Activated CD8-positive, alpha-beta memory T cell treated with anti-CD3 and anti-CD28 coated beads for 1 hour (primary cell): ENCODE measurements at places on chromosomes 6 and 20.

DNA sequence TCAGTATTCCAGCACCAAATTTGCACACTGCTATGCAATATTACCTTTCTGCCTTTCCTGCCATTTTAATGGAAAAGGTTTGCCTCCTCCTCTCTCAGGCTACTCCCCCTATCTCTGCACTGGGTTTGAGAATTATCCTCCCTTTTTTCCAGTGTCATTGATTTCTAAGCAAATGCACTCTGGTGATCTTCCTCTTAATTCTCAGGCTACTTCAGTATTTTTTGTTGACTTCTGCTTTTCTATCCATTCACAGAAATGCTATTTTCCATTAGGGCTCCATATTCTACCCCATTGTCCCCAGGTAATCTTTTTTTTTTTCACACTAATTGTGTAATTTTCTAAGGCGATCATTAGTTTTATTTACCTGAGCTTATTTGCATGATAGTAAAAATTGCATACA lies 144.0 kb downstream of the GJA1 start:
- no peak for DNase-seq

DNA sequence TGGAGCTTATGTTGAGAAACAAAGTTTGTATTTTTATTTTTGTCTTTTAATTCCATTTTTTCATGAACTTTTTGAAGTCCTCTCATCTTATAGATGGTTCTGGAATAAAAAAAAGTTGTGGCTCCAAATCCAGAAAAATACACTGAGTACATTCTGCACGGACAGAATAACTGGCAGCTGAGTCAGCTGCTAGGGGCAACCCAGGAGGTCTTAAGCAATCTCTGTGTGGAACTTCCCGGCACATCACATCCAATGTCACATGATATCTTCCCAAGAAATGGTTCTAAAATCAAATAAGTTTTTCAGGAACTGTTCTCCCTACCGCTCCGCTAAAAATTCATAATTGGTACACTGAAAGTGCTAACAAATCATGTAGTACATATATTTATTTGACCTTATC lies 29.8 kb downstream of the SLC13A3 start:
- no peak for DNase-seq

DNA sequence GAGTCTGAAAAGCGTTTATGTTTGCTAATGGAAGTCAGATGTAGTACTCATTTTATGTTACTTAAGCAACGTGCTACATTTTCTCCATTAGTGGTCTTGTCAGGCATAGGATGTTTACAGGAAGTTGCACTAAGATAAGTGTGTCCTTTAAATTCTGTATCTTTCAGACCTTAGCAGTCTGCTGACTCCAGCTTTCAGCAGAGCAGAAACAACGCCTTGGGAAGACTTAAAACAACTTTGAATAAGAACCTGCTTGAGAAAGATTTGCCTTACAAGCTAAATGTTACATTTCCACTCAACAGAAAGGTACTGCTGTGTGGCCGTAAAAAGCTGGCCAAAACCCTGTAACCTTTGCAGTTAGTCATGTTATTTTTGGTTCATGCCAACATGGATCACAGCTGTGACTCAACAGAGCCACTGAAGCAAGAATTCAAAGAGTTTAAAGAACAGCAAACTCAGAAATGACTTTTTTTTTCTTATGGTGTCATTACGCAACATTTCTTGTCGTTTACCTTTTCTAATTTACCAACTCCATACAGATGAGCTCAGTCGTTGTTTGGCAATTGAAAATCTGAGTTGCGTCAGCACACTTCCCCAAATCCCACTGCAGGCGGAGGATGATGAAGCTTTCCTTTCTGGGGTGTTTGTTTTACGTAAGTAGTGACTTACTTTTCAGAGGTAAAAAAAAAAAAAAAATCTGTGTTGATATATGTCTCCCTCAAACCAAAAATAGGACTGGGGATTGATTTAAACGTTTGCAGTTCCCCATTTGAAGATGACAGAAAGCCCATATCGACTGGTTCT lies 27.9 kb upstream of the BMP6 start:
- DNase-seq: no peak

DNA sequence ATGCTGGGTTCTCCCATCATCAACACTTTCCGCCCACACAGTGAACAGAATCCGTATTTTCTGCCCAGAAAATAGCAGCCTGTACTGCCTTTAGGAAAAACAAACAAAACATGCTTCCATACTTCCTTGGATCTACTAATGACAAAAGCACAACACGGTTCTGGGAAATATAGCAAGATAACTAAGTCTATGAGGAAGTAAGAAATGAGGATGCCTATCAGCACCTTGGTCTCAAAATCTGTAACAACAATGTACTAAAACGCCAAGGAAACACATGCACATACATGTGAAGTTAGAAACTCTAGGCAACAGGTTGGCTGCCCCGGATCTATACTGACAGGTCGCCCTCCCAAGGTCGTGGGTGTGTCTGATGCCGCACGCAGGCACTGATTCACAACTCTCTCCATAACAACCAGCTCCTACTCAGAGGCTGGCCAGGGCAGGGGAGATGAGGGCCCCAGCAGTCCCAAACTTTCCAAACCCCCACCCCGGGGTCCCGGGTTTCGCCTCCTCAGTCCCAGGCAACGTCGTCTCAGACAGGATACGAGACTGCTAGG lies 710 bp downstream of the BTBD9 start:
- peak; percentile 46 for DNase-seq

- no peak for DNase-seq
These were observed 11.0 kb downstream of the FAM135A start for GRCh38 chr6:70424291-70424690.

DNA sequence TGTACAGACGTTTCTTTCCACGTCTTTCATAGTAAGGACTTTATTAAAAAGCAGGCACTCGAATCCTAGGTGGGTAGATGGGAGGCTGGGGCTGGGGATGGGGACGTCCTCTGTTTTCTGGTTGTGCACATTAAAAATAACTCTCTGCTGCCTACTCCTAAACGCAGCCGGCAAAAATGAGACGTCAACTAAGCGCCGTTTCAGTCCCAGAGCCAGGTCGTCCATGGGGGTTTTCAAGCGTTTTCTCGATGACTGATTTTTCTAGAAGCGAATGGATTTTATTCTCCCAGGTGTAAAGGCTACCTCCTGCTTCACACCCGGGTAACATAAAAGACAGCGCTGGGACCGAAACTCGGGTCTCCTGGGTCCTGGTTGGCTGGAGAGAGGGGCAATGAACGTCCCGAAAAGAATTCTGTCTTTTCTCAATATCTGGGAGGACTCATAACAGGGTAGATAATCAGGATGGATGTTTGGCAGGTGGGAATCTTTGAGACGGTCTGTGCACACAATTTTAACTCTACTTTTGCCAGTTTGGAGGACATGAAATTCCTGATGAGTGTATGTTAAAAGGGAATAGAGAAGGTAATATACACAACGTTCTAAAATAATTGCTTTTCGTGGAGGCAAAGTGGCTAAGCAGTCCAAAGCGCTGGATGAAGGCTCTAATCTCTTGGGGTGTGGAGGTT lies 25.2 kb downstream of the GPX6 start:
- DNase-seq: no peak

GRCh38 chr6:68735866-68736265 lies 100.8 kb downstream of the ADGRB3 start:
- DNase-seq: no peak

DNA sequence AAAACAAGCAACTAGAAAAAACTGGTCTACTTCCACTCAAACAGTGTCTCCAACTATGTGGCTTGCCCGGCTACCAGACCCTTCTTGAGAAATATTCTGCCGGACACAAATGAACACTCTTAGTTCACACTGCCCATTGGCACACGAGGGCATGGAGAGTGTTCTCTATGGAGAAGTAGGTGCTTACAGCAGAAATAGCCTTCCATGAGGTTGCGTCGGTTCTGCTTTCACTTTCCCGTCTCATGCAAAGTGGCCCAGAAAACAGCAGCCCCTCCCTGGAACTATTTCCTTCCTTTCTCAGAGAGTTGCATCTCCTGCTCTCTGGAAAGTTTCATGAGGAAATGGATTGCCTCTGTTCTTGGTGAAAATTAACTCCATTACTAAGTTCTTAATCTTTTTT lies 9.5 kb upstream of the HLA-DOA start:
- no peak for DNase-seq

DNA sequence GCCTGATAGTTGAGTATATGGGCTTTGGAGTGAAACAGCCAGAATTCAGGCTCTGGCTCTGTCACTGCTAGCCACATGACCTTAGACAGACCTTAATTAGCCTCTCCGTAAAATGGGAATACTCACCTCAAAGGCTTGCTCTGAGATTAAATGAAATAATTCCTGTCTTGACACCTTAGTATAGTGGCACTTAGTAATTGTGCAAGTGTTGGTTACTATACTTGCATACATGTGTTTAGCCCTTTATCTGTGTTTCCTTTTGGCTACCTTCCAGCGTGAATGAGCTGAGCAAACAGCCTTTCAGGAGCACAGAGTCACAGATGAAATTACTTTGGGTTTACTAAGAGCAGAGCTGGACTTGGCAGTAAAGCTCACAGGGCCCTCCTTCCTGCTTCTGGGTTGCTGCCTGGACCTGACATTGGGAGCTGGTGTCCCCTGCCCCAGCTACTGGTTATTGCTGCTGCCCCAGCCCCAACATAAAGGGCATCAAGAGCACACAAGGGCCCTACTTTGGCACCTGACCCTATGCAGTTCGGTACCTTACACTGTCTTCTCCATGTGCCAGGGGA lies 32.8 kb downstream of the CD164 start:
- DNase-seq: no peak

DNA sequence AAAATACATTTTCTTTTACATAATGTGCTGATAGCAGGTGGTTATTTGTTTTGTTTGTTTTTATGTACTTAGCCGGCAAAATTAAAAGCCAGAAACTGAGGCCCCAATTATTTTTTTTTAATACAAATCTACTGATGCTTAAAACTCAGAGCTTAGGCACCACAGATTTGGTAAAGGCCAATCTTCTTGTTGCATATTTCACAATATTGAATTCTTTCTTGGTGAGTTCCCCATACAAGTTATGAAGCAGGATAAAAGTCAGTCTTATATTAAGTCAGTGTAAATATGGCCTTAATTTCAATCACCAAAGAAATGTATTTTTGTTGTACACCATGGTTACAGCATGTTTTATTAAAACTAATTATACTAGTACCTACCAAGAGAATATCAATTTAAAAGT lies 16.3 kb upstream of the ZDHHC14 start:
- DNase-seq: no peak

- DNase-seq: no peak
These were observed 120.4 kb downstream of the CDH26 start for GRCh38 chr20:60078351-60079250.

DNA sequence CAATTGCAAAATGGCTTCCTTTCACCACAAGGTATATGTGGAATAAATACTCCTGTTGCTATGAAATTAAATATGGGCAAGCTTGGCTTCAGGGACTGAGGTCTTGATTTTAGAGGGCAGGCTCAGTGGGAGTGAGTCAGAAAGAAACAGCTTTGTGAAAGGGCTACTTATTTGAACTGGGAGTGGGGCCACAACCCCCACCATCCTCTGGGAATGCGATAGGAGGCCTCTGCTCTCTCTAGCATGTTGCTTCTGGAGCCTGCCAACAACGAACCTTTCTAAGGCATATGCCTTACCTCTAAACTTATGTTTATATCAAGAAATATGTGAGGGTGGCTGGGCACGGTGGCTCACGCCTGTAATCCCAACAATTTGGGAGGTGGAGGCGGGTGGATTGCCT lies 149.7 kb downstream of the LRRC1 start:
- DNase-seq: no peak

- no peak for DNase-seq
These were observed 6.7 kb downstream of the SAYSD1 start for GRCh38 chr6:39108041-39108839.

GRCh38 chr6:31607317-31607716 lies 7.7 kb upstream of the AIF1 start:
- no peak for DNase-seq

DNA sequence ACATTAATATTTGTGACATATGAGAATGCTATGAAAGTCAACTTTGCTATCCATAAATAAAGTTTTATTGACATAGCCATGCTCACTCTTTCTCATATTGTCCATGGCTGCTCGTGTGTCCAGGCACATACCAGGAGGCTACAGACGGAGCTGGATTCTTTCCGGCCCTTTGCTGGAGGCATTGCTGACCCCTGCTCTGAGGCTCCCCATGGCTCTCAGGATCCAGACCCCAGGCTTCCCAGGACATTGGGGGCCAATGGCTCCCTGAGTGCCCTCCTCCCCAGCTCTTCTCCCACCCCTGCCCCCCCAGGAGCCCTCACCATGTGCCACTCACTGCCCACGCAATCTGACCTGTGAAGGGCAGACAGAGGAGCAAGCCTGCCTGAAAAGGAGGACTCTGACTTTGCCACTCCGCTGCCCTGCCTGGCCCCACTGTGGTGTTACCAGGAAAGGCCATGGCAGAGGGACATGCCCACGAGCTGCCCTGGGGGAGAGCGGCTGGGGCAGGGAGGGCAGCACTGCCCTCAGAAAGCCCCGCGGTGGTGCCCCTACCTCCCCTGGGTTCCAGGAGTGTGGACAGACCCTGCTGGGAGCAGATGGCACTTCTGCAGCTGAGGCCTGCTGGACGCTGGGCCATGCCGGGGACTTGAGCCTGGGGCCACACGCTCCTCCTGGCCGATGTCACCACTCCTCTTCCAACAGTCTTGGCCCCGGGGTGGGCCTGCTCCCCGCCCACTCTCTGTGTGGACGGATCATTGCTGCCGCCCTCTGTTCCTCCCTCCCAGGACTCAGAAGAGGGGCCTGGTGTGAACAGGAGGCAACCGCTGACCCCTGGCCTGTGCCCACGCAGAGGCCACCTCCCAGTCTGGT lies 97.8 kb upstream of the BHLHE23 start:
- no peak for DNase-seq

DNA sequence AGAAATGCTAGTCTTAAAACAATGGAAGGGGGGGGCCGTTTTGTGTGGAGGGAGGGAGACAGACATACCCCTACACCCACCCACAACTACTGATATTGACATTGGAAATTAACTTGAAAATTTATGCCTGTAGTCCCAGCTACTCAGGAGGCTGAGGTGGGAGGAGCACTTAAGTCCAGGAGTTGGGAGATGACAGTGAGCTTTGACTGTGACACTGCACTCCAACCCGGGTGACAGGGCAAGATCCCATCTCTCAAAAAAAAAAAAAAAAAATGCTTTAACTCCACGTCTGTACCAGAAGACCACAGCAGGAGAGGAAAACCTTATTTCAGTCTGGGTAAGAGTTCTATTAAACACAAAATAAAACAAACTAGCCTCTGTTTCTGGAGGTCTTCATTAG lies 2.2 kb downstream of the TBC1D20 start:
- no peak for DNase-seq

DNA sequence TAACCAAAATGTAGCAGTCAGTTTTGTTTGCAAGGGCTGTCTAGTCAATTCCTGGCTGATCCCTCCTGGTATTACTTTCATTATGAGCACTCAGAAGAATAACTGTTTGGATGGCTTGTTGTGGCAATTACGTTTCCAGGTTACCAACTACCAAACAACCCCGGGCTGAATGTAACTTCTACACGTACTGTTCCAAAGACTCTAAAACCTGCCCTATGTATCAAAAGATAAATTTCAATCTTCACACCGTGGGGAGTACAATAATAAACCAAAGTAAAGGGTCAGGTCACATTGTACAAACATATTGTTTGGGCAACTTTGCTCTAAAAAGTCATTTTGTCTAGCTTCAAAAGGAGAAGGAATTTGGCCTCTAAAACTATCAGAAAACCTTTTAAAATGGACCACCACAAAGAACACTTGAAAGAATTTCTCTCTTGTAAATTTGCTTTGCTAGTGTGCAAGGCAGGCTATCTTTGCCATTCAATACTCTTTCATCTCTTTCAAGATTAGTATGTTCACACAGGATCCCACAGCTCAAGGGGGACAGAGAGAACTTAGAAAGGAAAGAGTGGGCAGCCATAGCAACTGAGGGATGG lies 27.6 kb downstream of the DCDC2 start:
- DNase-seq: no peak
